ENCODE measurements at places on chromosomes 7 and 10.

DNA sequence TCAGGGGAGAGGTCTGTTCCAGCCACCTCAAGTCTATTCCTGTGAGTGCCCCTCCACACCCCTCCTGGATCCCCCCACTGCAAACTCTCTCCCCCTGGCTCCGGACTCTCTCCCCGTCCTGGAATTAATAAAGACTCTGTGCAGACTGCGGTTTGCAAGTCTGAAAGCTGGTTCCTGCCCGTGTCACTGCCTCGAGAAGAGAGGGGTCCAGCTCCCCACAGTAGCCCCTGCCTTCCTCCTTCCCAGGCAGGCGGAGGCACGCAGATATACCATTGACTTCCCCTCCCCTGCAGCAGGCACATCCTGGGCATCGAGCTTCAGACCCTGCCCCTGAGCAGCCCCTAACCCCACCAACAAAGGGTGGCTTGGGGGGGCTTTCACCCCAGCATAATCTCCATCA is 2.2 kb upstream of the ELN start:
- no peak for DNase-seq

DNA sequence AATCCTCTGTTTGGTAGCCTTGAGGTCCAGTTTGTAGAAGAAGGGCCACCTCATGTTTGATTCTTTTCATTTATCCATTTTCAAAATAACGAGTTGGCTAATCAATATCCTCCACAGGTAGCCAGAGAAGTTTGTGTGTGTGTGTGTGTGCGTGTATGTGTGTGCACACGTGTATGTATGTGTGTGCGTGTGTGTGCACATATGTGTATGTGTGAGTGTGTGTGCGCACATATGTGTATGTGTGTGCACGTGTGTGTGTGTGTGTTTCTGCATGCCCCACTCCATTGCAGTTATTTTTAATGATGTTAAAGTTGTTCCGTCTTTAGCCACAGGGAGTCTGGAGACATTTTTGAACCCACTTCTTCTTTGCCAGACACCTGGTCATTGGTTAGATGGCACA is 112.8 kb upstream of the PRKCQ start:
- DNase-seq = no peak

- no peak for DNase-seq
These were observed 56.1 kb upstream of the GRB10 start for GRCh38 chr7:50838675-50839377.

DNA sequence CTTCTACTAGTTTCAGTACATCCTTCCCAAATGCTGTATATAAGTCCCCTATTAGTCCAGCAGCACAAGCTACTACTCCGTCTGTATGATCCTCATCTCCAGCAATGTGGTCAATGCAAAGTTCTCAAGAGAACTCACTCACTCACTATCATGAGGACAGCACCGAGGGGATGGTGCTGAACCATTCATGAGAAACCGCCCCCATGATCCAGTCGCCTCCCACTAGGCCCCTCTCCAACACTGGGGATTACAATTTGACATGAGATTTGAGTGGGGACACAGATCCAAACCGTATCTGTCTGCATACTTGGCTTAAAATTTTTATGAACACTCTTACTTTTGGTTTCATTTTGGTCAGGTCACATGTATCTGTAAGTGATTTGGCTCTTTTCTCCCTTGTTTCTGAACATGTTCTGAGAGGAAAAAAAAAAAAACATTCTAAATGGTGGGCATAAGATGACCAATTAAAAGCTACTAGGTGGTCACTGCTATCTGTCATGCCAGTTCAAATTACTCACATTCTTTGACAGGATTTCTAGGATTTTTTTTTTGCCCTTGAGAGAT is 60.1 kb downstream of the ZNF783 start:
- no peak for DNase-seq

DNA sequence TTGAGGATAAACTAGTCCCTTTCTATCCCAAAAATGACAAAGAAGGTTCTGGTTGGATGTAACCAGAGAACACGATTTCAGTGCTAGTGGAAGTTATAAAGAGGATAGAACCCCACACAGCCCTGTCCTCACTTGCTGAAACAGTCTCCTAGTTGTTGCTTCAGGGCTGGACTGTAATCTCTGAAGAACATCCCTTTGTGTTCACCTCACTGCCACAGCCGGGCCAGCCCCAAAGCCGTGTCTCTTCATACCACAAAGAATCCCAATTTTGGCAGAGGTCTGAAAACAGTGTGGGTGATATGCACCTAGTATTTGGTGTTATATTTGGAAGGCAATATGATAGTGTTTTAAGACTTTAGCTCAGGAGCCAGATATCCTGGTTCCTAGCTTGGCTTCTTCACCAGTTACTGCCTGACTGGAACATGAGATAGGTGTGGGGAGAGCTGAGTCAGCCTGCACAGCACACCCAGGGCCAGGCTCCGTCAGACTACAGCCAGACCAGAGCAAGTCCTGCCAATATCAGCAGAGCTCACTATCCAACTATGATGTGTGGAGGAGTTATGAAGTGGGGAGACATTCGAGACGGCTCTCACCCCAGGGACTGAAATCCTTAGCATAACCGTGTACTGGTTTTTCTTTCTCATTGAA is 21.2 kb downstream of the CYP3A4 start:
- no peak for DNase-seq

GRCh38 chr10:110857265-110858171 is 14.2 kb upstream of the PDCD4 start:
- no peak for DNase-seq

DNA sequence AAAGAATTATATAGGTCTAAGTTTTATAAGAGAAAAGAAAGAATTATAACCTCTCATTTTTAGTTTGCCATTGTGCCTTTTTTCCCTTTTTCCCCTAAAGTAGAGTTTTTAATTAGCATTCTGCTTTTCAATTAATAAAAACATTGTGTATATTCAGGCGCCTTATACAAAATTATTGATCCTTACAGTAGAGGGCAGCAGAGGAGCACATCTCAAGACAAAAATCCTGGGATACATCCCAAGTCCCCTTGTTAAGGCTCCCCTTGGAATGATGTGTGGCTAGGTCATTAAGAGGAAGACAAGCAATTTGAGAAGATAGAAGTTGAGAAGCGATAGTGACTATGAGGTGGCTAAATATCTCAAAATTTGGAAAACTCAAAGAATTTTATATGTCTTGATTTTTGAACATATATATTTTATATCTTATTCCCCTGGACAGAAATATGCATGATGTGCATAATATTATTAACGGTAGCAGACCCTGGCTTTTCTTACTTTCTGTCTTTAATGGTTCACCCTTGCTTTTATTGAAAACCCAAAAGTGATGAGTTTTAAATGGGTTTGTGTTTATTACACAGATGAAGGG is 19.1 kb upstream of the TPK1 start:
- no peak for DNase-seq

DNA sequence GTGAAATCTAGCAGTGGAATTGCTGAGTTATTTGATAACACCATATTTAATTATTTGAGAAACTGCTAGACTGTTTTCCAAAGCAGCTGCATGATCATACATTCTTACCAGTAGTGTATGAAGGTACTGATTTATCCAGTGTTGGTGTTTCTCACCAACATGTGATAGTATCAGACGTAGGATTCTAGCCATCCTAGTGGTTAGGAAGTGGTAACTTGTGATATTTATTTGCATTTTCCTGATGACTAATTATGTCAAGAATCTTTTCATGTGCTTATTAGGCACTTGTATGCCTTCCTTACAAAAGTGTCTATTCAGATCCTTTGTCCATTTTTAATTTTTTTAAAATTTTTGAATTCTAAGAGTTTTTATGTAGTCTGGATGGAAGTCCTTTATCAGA is 54.2 kb upstream of the PLXDC2 start:
- no peak for DNase-seq

DNA sequence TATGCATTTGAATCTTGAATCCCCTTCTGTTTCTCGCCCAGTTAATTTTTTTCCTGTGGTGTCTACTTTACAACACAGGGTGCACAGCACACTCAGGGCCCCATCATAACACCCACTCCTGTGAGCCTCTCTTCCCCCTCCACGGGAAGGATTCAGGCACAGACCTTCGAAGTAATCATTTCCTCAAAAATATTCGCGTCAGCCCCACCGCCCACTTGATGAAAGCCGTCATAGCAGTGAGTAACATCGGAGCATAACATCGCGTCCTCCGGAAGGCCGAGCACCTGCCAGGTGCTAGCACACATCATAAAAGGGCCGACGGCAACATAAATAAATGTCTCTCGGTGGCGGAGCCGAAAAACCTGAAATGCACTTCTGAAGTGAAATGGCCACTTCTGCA is 201.7 kb upstream of the ADARB2 start:
- no peak for DNase-seq

DNA sequence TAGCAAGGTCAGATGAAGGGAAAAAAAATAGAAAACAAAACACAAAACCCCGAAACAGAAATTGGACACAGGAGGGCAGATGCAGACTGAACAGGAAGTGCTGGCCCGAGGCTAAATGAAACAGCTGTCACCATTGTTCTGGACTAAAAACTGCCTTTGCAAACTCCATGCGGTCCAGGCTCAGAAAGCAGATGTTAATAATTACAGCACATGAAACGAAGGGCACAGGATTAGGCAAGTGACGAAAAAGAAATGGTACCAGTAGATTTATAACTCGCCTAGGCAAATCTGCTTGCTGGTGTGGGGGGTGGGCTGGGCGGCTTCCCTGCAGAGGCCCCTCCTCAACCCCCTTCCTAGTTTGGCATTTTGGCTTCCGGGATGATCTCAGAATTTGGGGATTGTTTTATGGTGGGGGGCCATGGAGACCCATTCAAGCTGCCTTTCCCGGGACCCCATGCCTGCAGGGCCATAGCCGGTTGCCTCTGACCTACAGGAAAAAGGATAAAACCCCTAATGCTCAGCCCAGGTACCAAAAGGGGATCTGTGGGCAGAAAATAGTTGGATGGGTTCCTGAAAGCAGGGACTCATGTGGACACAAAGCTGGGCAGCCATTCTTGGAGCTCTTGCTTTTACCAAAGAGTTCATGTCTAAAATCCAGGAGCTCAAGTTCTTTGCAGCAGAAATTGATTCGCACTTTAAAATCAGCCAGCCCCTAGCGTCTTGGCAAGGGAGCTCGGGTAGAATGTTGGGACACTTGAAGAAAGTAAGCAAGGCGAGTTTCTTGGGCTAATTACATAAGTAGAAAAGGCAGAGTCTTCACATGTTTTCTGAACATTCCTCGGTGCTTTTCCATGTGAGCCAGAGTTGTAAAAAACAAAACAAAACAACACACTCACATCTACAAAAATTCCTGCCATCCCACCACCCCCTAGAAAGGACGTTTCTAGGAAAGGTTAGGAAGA is 39.0 kb upstream of the EMX2 start:
- DNase-seq = no peak

- DNase-seq = no peak
These were observed 69.1 kb downstream of the ZNRF2 start for GRCh38 chr7:30353532-30353931.

GRCh38 chr7:111987115-111987826 is 218.9 kb downstream of the DOCK4 start:
- DNase-seq = no peak

DNA sequence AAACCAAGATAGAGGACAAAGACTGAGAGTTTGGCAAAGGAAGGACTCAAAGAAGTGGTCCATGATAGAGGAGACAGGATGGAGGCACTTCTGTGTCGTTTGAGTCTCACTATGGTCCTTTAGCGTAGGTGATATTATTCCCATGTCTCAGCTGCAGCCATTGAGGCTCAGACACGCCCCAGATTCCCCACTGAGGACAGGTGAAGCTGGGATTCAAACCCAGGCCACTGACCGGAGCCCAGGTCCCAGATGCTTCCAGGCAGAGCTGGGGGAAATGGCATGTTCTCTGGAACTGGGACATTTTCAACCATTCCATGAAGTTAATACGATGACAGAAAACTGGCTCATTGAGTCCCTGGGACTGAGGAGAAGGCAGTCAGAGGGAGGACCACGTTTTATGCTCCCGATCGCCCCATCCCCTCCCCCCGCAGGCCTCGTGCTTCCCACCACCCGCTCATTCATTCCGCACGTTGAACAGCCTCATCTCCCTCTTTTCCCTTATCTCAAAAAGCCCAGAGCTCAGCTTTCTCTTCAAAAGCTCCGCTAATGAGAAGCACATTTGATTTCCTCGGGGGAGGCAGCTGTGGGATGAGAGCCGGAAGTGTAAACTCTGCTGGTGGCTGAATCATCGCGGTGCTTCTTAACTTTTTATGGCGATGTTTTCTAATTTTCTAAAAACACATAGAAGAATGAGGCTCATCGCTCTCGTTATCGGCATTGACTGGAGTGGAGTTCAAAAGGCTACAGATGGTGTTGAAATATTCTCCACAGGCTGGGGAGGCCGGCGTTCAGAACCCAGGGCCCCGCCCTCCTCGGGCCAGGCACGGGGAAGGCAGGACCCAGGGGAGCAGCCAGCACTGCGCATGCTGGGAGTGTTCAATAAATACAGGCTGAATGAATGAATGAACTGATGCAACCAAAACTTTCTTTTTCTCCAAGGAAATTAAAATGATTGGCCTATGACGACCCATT is 64.0 kb downstream of the OAT start:
- DNase-seq = no peak

GRCh38 chr10:36171953-36172940 is 530.2 kb upstream of the FZD8 start:
- no peak for DNase-seq

DNA sequence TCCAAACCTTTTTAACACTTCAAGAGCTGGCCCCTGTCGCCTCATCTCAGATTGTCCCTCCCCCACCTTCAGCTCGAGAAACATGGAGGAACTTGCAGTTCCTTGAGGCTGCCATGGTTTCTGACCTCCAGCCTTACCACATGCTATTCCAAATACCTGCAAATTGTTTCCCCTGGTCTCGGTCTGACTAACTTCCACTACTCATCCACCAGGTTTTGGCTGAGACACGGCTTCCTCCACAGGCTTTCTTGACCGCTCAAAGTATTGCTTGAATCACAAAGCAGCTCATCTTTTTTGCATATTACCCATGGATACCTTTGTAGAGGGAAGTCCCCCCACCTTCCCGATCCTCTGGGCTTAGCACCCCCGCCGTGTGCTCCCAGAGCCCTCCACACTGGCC is 5.2 kb upstream of the SAMD8 start:
- no peak for DNase-seq

GRCh38 chr10:14736600-14737081 is 38.1 kb downstream of the FAM107B start:
- no peak for DNase-seq

DNA sequence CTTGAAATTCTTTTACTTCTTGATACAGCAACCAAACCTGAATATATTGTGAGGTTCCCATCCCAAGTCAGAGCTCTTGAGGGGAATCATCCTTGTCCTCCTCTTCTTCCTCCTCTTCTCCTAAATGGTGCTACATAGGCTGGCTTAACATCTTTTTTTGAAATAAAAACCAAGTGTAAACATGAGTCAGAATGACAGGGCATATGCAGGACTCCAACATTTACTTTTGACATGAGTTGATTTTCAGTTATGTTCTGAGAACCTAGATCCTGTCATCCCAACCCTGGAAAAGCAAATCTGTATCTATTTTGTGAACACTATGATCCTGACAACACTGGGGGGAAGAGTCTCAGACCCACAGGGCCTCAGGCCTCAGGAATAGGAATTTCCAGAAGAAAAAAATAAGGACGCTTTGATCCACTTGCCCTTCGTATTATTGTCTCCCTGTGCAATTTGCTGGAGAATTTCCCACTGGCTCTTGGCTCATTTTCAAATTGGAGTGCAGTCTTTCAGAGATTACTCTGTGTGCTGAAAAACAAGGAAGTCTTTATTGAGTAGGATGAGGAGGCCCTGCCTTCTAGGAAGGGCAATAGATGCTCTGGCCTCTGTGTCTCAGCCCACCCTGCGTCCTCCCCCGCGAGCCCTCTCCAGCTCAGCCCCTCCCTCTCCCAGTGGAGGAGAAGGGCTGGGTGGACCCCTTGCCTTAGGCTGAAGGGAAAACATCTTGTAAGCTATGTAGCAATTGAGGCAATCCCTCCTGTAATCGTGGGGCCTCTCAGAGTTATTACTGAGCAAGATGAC is 121.6 kb downstream of the CREB5 start:
- no peak for DNase-seq

- no peak for DNase-seq
These were observed 78.6 kb downstream of the TNS3 start for GRCh38 chr7:47503281-47503680.

All from esophagus squamous epithelium (tissue), 5 donors.